ENCODE measurements at places on chromosomes 1 and 21.

DNA sequence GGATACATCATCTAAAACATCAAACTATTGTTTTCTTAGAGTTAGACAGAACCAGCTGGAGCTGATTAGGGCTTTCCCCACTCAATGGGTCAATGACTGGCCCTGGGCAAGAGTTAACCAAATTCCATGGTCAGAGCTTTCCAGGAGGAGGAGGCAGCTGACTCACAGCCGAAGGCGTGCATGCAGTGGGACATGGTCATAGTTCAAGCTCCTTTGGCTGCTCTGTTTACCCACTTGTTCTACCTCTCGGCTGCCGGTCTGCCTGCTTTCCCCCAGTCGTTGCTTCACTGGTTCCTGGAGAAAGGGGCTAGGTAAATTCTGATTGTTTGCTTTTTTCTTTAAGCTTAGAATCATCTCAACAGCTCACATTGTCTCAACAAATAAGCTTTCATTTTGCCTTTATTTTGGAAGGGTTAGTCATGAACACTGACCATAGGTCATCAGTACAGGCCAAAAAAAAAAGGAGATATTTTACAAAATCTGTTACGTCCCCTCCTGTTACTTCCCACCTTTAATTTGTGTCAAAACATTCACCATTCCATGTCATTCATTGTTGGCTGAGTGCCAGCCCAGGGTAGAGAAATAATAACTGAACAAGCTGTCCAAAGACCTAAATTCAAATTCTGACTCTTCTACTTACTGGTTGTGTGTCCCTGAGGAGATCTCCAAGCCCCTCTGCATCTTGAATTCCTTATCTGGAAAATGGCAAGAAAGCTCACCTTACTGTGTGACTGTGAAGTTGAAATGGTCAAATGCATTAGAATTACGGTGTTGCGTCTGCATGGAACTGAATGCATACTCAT, 12.0 kb downstream of the MAB21L3 start:
- DNase-seq, result no peak

- no peak for DNase-seq
Measured at GRCh38 chr1:80827666-80828065, 973.1 kb upstream of the ADGRL2 start.

DNA sequence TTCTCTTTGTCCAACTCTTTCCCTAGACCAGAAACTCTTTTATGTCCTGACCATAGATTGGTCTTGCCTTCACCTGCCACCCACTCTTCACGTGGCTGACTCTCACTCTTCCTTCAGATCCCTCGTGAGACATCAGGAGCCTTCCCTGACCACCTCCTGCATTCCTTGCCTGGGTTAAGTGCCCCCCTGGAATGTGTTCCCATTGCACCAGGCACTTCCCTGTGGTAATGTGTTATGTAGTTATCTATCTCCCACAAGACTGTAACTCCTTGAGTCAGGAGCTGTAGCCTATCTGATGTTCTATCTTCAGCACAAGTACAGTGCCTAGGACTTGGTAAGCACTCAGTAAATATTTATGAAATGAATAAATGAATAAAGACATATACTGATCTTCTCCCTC, 111.2 kb upstream of the CTTNBP2NL start:
- no peak for DNase-seq

GRCh38 chr1:229843627-229844238, 217.7 kb downstream of the URB2 start:
- no peak for DNase-seq

GRCh38 chr1:23889074-23889473, 21.0 kb upstream of the FUCA1 start:
- DNase-seq, result no peak

- peak; percentile 68 for DNase-seq
Measured at GRCh38 chr1:203702130-203702577, 62.8 kb upstream of the LAX1 start.

- DNase-seq, result no peak
Measured at GRCh38 chr1:76013206-76013581, 61.4 kb upstream of the ST6GALNAC3 start.

GRCh38 chr1:172321451-172321850, 99.0 kb upstream of the C1orf105 start:
- no peak for DNase-seq

All from CD4-positive, alpha-beta T cell treated with Interleukin-21 for 1 hour (primary cell).